Caki2 (cell line): ENCODE measurements at places on chromosomes 11 and 22. TPM values are rescaled to one million over a fixed set of nuclear protein-coding genes. Genes with fewer than 3 reads are reported as not detected.

The MOV10L1 gene
- total RNA-seq, result not detected in 2 replicates

The FAT3 gene
- 2.7 and 3.7 TPM in 2 replicates for total RNA-seq

The CCDC188 gene
- not detected in 2 replicates for total RNA-seq

The CHADL gene
- total RNA-seq, result not detected in 2 replicates

The TPH1 gene
- not detected in 2 replicates for total RNA-seq

The OOSP1 gene
- total RNA-seq, result not detected in 2 replicates

The FAR1 gene
- 11.6 and 23.8 TPM in 2 replicates for total RNA-seq

The PDE2A gene
- 1.5 TPM in 1 of 2 replicates, not detected in the other for total RNA-seq

The MYBPC3 gene
- not detected in 2 replicates for total RNA-seq

The MMP3 gene
- not detected in 2 replicates for total RNA-seq

The MB gene
- 2.5 and 5.3 TPM in 2 replicates for total RNA-seq

The OR51E2 gene
- total RNA-seq, result 0.17 TPM in 1 of 2 replicates, not detected in the other

The GGT5 gene
- not detected in 2 replicates for total RNA-seq

The MS4A15 gene
- not detected in 2 replicates for total RNA-seq

The CLMP gene
- 1.5 and 6.8 TPM in 2 replicates for total RNA-seq

The SCN3B gene
- total RNA-seq, result not detected in 2 replicates

The FOLH1 gene
- total RNA-seq, result not detected in 2 replicates

DNA sequence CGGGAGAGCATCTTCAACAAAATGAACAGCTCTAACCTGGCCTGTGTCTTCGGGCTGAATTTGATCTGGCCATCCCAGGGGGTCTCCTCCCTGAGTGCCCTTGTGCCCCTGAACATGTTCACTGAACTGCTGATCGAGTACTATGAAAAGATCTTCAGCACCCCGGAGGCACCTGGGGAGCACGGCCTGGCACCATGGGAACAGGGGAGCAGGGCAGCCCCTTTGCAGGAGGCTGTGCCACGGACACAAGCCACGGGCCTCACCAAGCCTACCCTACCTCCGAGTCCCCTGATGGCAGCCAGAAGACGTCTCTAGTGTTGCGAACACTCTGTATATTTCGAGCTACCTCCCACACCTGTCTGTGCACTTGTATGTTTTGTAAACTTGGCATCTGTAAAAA, 109.9 kb downstream of the ARHGAP8 start:
- no peak for DNase-seq

- DNase-seq, result no peak
Measured at GRCh38 chr22:44151676-44152075, 29.0 kb upstream of the PARVG start.

DNA sequence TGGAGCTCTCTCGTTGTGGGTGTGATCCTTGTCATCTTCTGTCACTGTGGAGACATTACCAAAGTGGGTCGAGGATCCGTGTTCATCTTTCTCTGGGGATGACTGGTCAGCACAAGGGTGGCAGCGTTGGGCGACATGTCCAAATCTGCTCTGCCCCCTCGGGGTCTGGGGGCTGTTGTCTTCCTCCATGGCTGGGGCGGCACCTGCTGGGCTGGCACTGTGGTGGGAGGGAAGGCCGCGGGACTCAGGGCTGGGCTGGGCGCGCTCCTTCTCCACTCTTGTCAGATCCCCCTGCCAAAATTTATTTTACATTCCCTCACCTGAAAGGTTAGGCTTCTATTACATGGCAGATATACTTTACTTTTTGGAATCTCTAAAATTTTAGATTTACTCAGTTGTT, 96.4 kb downstream of the UVRAG start:
- DNase-seq, result no peak

DNA sequence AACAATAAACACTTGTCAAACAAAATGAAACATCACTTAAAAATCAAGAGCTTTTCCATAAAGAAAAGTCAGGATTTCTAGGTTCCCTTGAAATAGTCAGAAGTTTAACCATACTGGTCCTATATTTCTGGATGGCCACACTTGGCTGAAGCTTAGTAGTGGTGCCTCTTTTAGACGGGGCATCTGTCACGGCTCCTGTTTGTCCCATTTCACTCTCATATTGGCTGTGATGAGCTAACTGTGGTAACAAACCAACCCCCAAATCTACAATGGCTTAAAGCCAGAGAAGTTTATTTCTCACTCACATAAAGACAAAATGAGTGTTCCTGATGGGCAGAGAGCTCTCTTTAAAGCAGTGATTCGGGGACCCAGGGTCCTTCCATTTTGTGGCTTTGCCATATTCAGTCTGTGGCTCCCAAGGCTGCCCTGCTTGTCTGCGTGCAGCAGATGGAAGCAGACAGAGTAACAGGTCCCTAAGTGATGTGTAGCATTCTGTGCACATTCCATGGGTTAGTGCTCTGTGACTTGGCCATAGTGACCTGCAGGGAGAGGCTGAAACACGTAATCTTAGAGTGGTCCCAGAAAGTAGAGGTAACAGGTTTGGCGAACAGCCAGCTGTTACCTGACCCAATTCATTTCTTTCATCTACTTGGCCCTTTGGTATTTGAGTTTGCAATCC, 137.4 kb downstream of the HIPK3 start:
- DNase-seq, result no peak

GRCh38 chr11:63919267-63920125, 2.5 kb upstream of the RCOR2 start:
- DNase-seq, result no peak

- no peak for DNase-seq
Measured at GRCh38 chr11:119936426-119936825, 201.5 kb downstream of the TRIM29 start.

GRCh38 chr22:49815641-49816091, 12.0 kb downstream of the BRD1 start:
- peak; percentile 25 for DNase-seq

DNA sequence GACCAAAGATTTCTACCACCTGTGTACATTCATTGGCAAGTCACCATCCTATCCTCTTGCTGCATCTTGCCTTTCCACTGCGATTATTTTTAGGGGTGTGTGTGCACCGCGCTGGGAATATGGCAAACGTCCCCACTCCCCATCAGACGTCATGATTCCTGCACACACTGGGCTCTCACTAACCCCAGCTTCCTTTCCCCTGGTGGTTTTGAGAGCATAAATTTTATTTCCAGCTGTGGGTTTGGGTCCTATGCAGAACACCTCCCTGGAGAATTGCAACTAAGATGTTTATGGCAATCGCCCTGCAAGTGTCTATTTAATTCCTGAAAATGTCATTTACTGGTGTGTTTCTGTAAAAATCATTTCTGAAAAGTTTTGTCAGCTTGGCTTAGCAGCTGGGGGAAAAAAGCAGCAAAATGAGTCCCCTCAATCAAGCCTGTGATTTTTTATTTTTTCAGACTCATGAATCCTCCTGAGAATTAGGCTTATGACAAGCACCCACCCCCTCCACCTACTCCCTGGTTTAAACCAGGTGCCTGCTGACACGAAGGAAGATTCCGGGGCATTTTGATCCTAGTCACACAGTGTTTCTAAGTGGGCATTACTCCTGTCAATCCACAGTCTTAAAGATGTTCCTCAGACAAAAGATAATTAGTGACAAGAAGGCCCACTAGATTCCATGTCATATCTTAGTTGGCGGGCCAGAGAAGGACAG, 23.8 kb downstream of the UPB1 start:
- no peak for DNase-seq

- no peak for DNase-seq
Measured at GRCh38 chr11:37704791-37705190, 1106.8 kb upstream of the RAG2 start.

DNA sequence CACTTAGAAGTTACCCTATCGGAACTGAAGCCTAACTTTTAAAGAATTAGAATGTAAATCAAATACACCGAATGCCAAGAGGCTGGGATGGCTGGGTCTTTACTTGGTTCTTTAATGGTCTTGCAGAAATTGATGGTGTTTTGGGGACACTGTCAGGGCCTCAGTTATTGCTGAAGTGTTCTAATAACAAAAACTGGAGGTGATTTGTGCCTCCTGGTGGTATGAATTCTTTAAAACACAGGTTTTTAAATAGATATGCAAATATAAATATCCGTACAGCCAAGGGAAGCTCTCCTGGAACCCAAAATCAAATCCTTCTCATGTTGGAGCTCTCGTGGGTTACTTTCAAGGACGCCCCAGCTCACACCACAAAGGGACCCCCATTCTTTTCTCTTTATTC, 19.3 kb upstream of the TMPRSS5 start:
- no peak for DNase-seq

GRCh38 chr22:39122772-39123470, 25.9 kb downstream of the APOBEC3H start:
- DNase-seq, result no peak

GRCh38 chr11:69170704-69171103, 15.0 kb downstream of the SMIM38 start:
- DNase-seq, result no peak

- no peak for DNase-seq
Measured at GRCh38 chr22:48516571-48516970, 1311.1 kb downstream of the BRD1 start.

DNA sequence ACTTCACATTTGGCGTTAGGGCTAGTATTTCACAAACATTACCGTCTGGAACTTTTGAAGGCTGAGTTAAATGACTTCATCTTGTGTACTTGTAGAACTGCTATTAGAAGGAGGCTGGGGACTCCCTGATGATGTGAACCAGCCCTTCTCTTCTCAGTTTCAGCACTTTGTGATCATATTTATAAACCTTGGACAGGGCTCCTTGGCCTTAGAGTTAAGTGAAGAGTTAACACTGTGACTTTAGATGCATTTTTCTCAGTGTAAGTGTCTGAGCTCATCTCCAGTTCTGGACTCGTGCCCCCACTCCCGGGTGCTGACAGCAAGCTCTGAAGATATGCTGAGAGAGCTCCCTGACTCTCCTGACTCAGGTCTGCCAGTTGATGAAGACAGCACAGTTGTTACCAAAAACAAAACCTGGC, 8.4 kb downstream of the MIAT start:
- no peak for DNase-seq

DNA sequence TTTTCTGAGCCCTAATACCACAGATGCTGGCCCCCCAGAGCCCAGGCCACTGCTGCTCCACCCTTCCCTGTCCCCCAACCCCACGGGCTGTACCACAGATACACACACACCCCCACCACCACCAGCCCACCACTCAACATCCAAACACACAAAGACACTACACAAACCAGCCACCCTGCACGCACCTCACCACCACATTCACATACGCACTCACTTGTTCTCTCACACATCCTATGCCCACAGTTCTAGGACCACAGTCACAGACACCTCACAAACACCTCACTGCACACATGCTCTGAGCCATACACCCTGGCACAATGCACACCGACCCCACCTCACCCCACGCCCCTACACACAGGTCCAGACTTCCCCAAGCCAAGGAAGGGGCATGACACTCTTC, 22.5 kb upstream of the OAF start:
- DNase-seq, result no peak

GRCh38 chr22:33897448-33897835, 22.8 kb downstream of the LARGE1 start:
- DNase-seq, result no peak

GRCh38 chr11:69912911-69913451, 93.8 kb upstream of the FGF3 start:
- no peak for DNase-seq

GRCh38 chr22:30193031-30193775, 53.4 kb downstream of the LIF start:
- no peak for DNase-seq

DNA sequence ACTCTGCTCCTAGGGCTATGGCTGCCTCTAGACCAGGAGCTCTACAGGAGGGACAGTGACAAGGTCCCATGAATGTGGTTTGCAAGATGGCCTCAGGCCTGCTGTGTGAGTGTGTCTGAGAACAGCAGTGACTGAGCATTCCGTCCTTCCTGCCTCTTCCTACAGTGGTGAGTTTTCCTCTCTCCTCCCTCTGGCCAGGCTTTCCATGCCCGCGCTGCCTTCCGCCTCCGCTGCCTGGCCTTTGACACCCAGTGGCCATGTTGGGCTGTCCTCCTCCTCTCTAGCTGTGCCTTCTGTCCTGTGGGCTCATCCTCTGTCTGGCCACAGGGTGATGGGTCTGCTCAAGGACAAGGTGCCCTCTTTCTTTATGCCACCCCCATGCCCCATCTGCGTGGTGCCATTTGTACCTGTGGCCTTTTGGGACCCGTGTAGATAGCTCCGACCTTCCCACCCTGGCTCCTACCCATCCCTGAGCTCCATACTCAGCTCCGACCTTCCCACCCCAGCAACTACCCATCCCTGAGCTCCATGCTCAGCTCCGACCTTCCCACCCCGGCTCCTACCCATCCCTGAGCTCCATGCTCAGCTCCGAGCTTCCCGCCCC, 970.4 kb downstream of the BRD1 start:
- DNase-seq, result no peak

- peak; percentile 55 for DNase-seq
Measured at GRCh38 chr22:43013355-43014315, 1.3 kb downstream of the PACSIN2 start.

- no peak for DNase-seq
Measured at GRCh38 chr11:60511393-60511792, 3.8 kb upstream of the MS4A13 start.

DNA sequence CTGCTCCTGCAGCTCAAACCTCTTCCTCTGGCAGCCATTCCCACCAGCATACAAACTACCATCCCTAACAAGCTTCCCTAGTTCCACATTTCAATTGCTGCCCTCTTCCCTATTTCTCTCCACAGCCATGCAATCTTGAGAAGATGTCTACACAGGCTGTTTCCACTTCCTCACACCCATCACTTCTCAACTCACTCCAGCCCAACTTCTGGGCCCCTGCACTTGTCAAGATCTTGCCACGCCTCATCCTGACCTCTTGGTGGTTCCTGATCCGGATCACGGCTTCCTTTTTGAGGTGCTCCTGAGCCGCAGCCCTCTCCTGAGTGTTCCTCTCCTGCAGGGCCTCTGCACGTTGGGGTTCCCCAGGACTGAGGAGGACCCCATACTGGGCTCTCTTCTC, 22.6 kb downstream of the RPL27A start:
- DNase-seq, result no peak

DNA sequence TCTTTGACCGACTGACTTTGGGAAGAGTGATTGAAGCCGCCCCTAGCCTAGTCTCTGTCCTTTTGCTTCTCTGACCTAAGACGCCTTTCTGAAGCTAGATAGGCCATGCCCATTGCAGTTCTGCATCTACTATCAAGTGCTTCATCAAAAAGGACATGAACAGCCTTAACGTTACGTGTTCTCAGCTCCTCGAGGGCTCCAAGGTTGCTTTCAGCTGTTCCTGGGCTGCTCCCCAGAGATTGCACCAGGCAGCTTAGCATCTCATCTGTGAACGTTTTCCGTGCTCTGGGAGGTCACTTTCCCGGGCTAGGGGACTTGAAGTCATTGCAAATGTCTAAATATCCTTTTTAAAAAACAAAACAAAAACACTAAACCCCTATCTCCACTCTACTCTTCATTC, 13.9 kb downstream of the MICAL2 start:
- no peak for DNase-seq

GRCh38 chr22:38485783-38486182, 17.9 kb downstream of the KDELR3 start:
- no peak for DNase-seq

- no peak for DNase-seq
Measured at GRCh38 chr11:61980783-61981541, 13.5 kb upstream of the FTH1 start.

- DNase-seq, result no peak
Measured at GRCh38 chr11:100141201-100141600, 545.9 kb upstream of the ARHGAP42 start.
